Cortex of kidney (tissue), 1 donor: ENCODE measurements at places on chromosomes 1 and 21.

- no peak for DNase-seq
These were observed 270.0 kb upstream of the VAMP3 start for GRCh38 chr1:7501084-7501491.

- no peak for DNase-seq
These were observed 29.6 kb upstream of the WASF2 start for GRCh38 chr1:27519331-27520258.

GRCh38 chr1:115340879-115341278 lies 2.8 kb upstream of the NGF start:
- no peak for DNase-seq

DNA sequence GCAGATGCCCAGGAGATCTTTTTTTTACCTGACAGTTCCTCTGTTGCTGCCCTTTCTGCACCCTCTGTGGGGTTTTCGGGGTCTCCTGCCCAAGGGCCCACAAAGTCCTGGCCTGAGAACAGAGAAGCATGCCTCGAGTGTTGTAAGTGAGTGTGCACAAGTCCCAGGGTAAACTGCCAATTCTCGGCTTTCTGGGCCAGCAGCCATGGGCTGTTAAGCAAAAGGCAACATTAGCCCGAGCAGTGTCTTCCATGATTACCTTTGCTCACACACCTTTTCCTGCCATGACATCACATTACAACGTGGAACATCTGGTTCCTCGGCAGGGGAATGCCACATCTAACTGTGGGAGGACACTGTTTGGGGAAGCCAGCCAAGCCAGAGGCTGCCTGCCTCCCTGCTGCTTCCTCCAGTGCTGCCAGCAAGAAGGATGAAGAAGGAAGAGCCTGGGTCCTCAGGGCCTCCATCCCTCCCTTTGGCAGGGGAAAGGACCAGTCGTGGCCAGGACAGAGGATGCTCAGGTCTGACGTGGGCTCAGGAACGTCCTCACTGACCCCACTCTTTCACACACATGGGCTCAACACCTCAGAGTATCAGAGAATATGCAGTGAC lies 485.9 kb downstream of the OMA1 start:
- DNase-seq, result no peak

- no peak for DNase-seq
These were observed 64.5 kb upstream of the DMRTA2 start for GRCh38 chr1:50487725-50488124.

DNA sequence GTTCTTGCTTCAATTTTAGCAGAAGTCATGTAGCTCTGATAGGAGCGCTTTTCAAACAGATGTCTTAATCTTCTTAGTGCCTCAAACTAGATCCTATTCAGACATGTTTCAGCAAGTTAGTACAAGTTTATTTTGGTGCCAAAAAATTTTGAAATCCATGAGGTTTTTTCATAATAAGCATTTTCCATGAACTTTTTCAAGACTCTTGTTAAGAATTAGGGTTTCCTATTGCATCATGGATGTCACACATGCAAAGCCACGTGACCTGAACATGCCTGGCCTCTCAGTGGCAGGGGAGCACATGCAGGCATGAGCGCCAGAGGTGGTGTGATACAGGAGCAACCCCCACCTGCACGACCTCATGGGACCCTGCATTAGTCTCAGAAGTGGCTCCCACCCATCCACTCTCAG lies 67.6 kb downstream of the POFUT2 start:
- no peak for DNase-seq

DNA sequence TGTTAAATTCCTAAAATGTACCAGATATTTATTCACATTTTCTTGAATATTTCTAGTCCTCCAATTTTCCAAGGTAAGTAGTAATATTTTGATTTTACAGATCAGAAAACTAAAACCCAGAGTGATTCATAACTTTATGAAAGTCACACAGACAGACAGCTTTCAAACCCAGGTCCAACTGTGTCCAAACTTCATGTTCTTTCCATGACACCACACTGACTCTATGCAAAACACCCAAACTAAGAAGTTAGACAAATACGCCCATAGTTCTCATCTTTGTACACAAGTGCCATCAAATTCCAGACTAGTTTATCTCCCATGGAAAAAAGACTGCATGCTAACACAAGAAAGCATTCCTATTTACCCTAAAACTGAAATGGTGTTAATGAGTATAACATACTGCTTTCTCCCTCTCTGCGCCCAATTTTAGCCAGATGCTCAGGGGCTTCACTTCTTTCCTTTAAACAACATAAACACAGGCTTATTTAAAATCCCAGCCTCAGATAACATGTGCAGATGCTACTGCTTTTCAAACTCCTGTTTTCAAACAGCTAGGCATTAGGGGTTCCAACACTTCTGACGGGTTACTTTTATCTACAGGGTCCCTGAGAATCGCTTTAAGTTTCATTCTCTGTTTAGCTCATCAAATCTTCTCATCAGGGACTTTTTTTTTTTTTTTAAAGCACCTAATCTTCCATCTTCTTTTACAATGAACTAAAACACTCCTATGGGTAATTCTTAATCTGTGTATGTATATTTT lies 44.6 kb downstream of the WASF2 start:
- DNase-seq, result no peak

- no peak for DNase-seq
These were observed 1.7 kb downstream of the RHOU start for GRCh38 chr1:228736844-228737445.

- DNase-seq, result no peak
These were observed 46.0 kb upstream of the IL12RB2 start for GRCh38 chr1:67261680-67262079.

GRCh38 chr1:201559679-201560162 lies 20.8 kb downstream of the NAV1 start:
- DNase-seq, result no peak

DNA sequence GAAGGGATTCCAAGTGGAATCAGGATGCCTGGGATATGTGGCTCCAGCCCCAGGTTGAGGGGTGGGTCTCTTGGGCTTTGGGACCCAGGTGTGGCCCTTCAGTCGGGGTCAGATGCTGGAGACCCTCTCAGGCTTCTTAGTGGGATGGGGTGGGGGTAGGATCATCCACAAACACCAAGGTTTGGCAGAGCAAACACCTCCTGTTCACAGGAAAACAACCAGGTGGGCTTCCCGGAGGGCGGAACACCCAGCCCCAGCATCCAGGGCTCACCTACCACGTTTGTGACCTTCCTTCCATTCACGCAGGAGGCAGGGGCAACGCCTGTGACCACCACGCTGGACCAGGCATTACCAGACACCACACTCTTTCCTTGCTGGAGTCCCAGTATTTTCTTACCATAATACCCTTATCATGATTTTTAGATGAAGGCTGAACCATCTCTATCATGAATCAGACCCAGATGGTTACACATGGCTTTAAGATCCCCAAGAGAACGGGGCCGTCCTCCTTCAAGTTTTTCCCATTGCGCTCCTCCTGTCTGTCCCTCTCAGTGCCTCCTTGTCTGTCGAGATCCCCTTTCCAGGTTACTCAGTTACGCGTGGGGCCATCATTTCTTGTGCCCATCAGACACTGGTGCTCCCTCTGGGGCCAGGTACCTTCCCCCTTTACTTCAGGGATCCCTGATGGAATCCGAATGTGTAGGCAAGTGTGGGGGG lies 428.2 kb downstream of the NPHP4 start:
- no peak for DNase-seq

DNA sequence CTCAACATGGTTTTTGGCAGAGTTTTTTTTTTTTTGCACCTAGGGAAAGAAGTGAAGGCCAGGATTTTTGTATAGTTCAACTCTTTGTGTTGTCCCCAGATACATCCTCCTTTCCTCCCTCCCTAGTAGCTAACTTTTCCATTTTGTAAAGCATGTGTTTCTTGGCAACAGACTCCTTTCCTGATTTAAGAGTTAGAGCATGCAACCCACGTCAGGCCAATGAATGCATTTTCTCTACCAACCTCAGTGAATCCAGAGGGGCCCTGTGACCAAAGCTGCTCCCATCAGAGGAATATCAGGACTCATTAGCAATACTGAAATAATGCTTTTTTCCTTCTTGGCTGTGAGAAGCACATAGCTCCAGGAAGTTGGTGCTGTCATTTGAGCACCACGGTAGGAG lies 287.2 kb downstream of the LMO4 start:
- no peak for DNase-seq

- no peak for DNase-seq
These were observed 359.0 kb downstream of the HHAT start for GRCh38 chr1:210687582-210688279.

- DNase-seq, result no peak
These were observed 833.3 kb downstream of the LTN1 start for GRCh38 chr21:28159396-28159795.

GRCh38 chr1:15288173-15288926 lies 41.3 kb downstream of the FHAD1 start:
- DNase-seq, result no peak

DNA sequence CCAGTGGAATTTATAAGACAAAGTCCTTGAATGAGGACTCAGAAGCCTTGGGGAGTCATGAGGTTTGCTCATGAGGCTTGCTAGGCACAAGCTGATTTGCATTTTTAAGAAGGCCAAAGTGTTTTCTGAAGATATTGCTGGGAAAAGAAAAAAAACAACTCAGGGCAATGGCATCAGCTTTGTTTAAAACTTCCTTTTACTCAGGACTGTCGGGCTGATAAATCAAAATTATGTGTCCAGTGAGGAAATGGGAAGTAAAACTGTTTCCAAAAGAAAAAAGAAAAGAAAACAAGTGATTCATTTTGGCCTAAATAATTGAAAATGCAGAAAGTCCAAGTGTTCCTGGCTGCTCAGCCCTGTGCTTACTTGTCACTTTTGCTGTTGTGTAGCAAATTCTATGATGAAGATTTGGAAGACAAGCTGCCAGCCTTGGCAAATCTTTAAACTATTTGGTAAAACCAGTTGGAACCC lies 282.4 kb downstream of the HLX start:
- DNase-seq, result no peak

DNA sequence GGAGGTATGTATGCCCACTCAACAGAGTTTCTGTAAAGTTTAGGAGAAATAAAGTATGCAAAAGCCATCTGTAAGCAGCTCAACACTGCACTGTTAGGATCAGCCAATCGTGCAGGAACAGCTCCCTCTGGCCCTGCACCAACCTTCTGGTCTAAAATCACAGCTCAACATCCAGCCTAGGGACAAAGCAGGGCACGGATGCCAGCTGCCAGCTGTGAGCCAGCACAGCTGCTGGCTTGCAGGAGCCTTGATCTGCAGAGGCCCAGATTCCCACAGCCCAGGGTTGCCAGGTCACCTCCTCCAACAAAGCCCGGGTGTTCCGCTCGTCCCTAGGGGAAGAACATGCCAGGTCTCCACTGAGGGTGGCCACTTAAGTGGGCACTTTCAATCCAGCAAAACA lies 8.6 kb downstream of the ACOT7 start:
- no peak for DNase-seq

GRCh38 chr21:23356905-23357304 lies 2250.4 kb downstream of the MRPL39 start:
- no peak for DNase-seq

DNA sequence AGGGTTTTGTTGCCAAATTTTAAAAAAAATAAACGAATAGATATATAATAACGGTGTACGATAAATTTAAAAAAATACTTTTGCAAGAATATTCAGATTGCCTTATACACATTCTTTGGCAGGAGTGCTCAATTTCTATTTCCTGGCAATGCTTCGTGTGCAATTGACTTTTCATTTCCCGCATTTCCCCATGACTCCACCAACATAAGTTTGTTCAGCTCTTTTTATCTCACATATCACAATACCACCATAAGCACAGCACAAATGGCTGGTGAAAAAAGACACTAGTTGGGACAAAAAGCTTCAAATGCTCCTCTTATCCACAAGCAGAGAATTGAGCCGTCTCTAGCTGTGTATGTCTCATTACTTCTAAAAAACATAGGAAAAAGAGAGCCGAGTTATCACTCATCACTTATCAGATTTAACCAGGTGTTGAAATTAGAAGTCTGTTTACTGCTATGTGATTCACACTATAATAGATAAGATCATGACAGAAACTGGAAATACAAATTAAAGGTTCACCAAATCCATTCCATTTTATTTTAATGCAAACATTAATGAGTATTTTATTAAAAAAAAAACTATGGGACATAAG lies 28.9 kb upstream of the RGS1 start:
- no peak for DNase-seq

GRCh38 chr21:37032877-37033471 lies 26.5 kb downstream of the RIPPLY3 start:
- no peak for DNase-seq

DNA sequence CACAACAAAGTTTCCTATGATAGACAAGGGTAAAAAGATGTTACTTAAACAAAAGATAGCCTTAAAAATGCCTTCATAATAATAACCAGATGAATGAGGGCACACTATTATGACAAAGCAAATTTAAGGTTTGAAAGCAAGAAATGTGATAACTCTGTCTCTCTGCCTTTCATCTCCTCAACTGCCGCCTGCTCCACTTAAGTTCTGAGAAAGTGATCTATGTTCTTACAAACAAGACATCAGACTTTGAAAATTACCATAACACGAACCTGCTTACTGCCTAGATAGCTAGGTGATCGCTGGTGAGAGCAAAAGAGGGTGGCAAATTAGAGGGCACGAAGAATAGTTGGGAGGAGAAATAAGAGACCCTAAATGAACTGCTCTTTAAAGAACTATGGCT lies 13.2 kb downstream of the C21orf91 start:
- DNase-seq, result no peak

- no peak for DNase-seq
These were observed 641.2 kb downstream of the PTPRC start for GRCh38 chr1:199279872-199280645.

DNA sequence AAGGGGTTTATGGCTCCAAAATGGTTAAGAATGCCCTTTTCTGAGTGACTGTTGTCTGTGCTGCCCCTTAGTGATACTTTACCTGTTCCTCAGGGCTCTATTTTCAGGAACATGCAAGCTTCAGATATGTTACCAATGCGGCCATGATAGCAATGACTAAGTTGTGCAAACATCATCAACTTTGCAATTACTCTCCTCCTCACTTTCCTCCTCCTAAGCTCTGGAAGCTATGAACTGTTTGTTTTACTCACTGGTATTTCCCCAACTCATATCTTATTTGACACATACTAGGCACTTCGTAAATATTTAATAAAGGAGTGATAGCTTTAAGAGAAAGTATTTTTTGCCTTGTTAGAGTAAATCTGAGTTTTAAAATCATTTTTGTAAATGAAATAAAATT lies 53.8 kb downstream of the RWDD3 start:
- no peak for DNase-seq

DNA sequence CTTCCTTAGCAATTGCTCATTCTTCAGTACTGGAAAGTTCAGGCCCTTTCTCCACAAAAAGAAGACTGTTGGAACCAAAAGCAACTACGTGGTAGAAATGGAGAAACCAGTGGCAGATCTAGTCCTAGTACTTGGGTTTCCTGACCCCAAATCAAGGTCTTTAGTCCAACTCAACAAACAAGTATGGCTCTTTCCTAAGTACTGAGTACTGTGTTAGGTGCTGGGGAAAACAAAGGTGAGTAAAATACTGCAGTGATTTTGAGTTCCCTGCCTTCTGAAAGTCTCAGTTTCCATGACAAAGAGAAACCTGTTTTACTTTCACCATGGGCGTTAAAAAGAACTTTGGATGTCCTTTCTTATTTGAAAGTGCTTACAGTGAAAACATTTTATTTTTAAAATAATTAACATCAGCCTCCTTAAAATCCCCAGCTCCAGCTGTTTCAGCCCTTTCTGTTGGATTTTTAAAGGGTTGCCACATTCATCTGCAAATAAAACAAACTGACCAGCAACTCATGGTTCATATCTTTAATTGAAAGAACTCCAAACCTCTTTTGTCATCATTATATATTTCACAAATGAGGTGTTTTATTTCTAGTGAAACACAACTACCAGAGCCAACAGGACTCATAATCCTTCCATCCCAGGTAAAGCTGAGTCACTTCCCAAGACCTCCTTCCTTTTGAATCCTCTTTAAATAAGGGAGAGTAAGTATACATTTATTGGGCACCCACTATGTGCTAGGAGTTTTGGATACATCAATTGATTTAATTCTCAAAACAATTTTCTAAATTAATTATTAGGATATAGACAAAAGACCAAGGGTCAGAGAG lies 35.4 kb downstream of the PLPP3 start:
- DNase-seq, result no peak
